ENCODE measurements at places on chromosomes 1 and 21.

DNA sequence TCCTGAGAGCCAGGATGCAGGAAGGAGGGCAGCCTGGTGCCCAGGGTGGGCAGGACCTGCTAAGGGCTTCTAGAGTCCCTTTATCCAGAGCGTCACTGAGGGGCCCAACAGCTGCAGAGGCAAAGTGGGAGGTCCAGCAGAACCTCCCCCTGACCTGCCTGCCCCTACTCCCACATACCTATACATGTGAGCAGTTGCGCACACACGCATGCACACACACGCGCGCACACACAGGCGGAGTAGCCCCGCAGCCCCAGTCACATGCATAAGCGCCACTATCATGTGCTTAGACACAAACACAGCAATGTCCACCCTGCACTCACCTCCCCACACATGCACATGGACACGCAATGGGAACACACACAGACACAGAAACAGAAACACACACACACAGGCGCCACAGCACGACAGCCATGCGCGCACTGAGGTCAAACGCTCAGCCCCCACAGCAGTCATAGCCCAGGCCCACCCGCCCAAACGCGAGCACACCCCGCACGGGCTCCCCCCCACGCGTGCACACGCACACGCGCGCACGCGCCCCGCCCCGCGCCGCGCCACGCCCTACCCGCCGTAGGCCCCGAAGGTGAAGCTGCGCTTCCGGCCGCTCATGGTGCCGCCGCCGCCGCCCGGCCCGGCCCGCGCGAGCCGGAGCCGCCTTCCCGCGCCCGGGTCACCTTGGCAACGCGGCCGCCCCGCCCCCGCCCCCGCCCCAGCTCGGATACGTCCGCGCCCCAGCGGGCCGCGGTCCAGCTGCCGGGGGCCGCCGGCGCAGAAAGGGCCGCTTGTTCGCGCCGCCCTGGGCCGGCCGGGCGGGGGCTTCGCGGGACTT, 17.7 kb downstream of the RAP1GAP start:
- DNase-seq = no peak

GRCh38 chr1:119101563-119101962, 38.9 kb downstream of the WARS2 start:
- DNase-seq = no peak

- peak; percentile 93 for DNase-seq
These were observed 30.7 kb downstream of the HSPG2 start for GRCh38 chr1:21906173-21907078.

- DNase-seq = no peak
These were observed 15.9 kb upstream of the IFNLR1 start for GRCh38 chr1:24202987-24203386.

DNA sequence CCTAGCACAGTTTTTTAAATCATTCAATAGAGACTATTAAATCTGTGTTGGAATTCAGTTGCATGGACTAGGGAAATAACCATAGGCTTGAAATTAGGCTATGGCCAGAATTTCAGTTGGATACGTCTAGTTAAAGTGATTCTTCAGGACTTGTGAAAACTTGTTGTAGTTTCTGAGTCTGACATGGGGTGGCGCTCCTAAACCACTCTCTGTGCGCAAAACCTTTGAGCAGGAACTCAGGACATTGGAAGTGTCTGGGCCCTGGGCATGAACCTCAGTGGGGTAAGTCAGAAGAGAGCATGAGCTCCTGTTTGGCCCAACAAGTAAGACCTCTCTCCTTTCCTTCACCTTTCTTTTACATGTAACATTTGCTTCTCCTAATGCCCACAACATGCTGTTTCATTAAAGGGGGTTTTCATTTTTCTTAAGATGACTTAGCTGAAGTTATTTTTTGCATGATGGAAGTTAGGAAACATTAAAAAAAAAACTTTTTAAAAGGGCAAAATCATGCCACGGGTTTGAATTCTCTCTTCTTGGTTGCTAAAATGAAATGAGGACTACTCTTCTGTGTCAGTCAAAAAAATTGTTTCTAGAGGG, 17.1 kb upstream of the CCDC190 start:
- DNase-seq = no peak

DNA sequence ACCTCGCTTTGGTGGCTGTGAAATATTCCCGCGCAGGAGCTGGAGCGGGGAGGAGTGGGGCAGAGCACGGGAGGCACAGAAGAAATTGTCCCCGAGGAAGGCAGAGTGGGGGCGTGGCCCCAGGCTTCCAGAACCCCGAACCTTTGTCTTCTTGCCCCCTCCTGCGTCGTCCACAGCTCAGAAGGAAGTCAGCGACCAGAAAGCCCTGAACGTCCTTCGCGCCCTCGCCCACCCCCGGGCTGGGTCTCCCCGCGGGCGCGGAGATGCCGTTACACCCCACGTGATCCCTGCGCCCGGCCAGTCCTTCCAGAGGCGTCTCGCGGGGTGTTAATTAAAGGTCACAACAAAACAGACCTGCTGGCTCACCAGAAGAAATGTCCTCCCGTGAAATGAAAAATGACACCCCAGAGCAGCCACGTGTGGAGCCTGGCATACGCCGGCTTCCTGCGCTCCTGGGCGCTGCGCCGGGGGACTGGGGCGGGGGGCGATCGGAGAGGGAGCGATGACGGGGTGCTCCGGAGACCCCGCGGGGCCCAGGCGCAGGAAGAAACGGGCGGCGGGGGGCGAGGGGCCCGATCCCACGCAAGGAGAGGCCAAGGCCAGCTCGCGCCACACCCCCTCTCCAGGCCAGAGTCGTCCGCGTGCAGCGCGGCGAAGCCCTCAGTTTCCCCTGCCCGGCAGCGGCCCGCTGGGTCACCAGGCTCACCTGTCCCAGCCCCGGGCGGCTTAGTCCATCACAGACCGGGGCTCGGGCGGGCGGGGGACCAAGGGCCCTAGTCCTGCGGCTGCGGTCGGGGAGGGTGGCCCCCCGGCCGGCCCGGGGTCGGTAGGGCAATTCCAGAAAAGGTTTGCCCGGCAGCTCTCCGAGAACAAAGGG, 995 bp upstream of the KIF26B start:
- no peak for DNase-seq

- DNase-seq = no peak
These were observed 51.4 kb downstream of the GRIK1 start for GRCh38 chr21:29888437-29888836.

GRCh38 chr1:12529640-12530174, 88.3 kb downstream of the DHRS3 start:
- DNase-seq = no peak

- no peak for DNase-seq
These were observed 19.6 kb downstream of the ARHGEF10L start for GRCh38 chr1:17558954-17559614.

DNA sequence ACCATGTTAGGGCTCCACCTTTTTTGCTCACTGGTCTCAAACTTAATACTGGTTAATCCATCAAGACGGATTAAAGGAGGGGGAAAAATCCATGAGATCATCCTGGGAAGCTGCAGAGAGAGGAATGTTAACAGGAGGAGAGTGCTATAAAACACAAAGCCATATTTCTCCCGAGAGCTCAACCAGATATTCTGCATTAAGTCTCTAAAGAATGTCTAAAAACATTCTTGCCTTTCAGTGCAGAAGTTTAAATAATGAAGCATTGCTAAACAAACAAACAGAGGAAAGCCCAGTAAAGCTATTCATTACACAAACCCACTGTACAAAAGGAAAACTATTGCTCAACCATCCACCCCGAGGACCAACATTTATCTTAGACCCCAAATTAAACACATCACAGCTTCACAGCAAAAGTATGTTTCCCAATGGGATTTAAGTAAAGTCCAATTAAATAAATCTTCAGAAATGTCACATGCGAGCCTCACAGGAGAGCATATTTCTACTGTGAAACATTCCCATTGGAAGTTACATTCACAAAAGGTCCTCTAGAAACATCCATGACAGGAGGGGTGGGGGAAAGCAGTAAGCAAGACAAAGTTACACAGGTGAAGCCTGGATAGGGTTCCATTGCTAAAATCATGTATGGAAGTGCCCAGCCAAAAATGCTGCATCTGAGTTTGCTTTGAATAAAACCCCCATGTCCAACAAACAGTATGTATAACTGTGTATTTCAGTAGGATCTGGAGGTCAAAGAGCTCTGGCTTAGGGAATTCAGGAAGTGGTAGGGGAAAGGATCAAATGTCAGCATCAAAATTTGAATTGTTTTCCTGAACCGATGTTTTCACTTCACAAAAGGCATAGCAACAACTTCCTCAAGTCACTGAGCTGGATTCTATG, 23.3 kb downstream of the DUSP10 start:
- DNase-seq = no peak

DNA sequence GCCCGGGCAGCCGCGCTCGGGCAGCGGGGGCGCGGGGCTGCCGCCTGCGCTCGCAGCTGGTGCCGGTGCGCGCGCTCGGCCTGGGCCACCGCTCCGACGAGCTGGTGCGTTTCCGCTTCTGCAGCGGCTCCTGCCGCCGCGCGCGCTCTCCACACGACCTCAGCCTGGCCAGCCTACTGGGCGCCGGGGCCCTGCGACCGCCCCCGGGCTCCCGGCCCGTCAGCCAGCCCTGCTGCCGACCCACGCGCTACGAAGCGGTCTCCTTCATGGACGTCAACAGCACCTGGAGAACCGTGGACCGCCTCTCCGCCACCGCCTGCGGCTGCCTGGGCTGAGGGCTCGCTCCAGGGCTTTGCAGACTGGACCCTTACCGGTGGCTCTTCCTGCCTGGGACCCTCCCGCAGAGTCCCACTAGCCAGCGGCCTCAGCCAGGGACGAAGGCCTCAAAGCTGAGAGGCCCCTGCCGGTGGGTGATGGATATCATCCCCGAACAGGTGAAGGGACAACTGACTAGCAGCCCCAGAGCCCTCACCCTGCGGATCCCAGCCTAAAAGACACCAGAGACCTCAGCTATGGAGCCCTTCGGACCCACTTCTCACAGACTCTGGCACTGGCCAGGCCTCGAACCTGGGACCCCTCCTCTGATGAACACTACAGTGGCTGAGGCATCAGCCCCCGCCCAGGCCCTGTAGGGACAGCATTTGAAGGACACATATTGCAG, 3.0 kb downstream of the ARTN start:
- DNase-seq = no peak

DNA sequence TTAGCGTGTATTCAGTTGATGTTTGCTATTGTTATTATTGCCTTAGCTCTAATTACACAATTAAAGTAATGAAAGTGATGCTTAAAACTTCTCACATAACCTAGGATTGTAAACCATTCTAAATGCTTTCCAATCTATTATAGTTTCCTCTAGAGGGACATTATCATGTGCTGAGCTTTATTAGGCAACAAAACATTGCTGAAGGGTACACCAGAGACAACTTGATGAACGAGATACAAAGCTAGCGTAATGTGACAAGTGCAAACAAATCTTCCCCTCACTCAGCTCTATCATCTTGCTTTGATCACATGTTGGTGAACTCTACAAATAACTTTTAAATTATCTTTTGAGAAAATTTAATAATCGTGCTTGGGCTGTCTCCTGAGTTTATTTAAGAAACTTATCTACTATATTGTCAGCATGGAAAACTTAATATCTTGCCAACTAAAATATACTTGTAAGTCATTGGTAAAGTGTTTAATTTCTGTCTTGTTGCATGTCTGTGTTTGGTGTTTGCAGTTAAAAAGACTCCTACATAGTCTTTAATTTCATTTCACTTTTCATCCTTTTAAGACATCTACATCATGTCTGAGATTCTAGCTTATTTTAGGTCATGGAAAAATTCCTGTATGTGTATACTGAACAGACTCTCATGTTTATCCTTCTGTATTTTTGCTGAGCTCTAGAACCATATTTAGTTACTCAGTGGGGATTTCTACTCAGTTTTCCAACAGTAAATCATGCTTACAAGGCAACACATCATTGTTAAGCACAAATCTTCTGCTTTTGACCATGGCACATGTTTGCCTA, 104.2 kb upstream of the ADAMTS5 start:
- no peak for DNase-seq

GRCh38 chr1:6454856-6455751, 10.9 kb downstream of the TNFRSF25 start:
- no peak for DNase-seq

DNA sequence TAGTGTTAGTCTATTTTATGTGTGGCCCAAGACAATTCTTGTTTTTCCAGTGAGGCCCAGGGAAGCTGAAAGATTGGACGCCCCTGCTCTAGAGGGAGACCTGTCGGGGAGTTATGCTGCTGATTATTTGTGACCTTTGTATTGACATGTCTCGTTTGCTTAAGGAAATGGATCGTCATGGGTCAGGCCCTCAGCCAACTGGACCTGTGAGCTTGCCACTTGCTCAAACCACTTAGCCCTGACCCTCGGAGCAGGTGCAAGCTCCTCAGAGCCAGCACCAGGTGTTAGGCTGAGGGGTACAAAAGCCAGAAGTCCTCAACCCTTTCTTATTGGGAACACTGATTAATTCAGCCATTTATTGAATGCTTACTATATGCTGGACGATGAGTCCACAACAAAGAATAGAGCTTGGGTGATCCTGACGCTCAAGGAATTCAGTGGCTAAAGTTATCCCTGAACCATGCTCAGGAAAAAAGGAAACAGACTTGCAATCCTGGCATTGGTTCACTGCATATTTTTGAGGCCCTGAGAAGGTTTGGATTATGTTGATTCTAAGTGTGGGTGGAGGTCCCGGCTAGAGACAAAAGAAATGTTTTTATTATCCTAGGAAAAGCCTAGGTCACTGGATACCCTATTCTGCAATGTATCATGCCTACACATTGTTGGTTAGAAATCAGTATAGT, 19.0 kb downstream of the TGFB2 start:
- no peak for DNase-seq

GRCh38 chr1:57916041-57916440, 492.2 kb upstream of the DAB1 start:
- DNase-seq = no peak

GRCh38 chr1:8200317-8201115, 117.4 kb upstream of the SLC45A1 start:
- DNase-seq = no peak

GRCh38 chr1:225899044-225899925, 10.3 kb upstream of the LEFTY1 start:
- DNase-seq = no peak

Data from coronary artery (tissue), 2 donors.